ENCODE measurements at places on chromosomes 2 and 18.

DNA sequence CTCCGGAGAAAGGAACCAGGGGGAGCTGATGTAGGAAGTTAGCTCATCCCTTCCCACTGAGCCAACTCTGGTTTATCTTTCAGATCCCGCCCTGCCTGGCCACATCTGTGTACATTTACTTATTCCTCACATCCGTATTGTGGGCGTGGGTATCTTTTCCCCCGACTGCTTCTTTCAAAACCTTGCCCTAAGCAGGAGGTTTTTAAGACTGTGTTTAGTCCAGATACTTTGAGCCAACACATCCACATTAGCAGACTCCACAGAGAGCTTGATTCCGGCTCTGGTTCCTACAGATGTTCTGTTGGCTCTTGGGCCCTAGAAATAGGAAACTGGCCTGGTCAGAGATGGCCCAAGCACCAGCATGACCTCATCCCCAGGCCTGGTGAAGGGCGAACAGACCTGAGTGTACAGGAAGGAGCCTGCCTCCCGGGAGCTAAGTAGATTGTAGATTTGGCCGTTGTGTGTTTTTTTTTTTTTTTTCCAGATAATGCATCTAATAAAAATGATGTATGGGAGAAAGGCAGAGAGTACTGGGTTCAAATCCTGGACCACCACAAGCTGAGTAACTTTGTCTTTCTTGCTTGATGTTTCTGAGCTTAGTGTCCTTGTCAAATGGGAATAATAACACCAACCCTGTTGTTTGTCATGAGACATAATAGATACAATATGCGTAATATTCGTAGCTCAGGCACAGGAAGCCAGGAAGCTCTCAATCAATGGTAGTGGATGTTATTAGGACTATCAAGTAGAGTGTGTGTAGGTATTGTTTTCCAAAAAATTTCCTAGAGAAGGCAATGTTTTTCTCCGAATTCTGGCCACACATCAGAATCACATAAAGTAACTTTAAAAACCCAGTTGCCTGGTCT is 92.3 kb downstream of the PRKCE start:
- no peak for DNase-seq

DNA sequence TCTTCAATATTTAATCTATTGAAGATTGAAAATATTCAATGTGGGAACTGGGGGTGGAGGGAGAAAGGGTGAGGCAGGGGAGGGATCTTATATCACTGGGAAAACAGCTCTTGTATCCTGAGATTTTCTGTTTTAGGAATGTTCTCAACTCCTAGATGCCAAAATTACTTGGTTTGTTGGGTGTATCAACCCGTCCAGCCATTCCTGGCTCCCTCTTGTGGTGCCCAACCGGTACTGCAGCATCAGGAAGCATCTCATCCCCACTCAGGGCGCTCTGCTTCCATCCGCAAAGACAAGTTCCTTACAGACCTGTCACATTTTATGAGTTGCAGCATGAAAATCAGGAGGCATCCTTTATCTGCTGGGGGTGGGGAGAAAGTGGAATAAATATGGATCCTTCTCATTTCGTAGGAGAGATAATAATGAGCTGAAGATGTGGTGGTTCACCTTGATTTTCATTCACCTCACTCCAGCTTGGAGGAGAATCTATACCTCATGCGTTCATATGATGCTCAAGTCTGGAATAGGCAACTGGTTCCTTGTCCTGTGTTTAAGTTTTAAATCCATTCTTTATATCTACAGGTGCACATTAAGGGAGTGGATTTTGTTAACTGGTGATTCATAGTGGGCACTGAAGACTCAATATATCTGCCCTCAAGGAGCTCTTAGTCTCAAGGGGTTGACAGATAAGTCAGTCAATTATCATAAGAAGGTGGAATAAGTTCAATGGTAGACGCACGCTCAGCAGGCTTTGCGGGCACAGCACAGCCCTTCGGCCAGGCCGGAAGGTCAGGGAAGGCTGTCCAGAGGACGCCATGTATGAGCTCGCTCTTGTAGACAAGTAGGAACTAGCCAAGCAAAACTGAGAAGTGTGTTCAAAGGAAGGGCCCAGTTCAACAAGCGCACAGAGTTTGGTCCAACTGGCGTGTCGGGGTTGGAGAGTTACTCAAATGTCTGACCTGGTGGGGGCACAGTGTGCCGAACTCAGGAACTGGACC is 127.3 kb downstream of the RNF144A start:
- peak; percentile 75 for DNase-seq

DNA sequence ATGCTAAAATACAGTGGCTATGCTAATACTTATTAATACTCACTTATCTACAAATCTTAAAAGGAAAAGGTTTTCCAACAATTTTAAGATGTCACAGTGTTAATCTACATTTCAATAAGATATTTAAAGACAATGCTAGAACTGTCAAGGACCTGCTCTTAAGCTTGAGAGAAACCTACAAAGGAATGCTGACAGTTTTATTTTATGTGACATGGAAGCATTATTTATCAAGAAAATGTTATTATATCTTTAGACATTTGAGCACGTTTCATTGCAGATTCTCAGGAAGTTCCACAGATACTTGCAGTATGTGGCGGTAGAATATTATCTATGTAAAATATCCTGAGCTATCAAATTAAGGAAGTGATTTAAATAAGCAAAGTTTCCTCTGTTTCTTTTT is 1255.7 kb upstream of the ZEB2 start:
- no peak for DNase-seq

- no peak for DNase-seq
Observed at GRCh38 chr2:50448556-50448955, 583.4 kb downstream of the NRXN1 start.

DNA sequence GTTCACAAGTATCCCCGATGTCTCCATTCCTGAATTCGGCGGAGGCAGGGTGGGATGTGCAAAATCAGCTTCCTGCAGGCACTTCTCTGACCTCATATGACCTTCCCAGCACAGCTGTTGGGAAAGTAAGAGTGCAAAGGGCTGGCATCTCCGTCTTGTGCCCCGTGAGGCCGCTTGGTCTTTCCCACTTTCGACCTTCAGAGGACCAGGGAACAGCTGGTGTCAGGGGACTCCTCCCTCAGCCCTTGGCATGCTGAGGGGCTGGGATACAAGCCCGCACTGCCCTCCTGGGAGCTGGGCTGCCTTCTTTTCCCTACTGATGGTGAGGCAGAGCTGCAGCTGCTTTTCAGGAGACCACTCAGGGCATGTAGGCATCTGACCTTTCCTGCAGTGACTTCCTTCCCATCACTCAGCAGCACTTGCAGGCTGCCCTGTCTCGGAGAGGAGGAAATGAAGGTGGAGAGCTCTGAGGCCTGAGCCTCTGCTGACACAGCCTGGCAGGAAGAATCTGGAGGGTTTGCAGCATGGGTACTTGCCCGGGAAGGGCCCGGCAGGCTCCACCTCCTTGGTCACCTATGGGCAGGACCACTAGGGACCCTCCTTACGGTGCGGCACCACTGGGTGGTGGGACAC is 277.2 kb upstream of the HS6ST1 start:
- no peak for DNase-seq

GRCh38 chr2:112529757-112530156 is 12.5 kb upstream of the POLR1B start:
- no peak for DNase-seq

GRCh38 chr2:33207151-33207740 is 260.5 kb downstream of the LTBP1 start:
- no peak for DNase-seq

- DNase-seq = no peak
Observed at GRCh38 chr2:144006139-144006538, 513.8 kb downstream of the ZEB2 start.

- no peak for DNase-seq
Observed at GRCh38 chr2:9430316-9431293, 7.2 kb downstream of the CPSF3 start.

GRCh38 chr2:210167227-210167626 is 4.0 kb downstream of the KANSL1L start:
- DNase-seq = no peak

- no peak for DNase-seq
Observed at GRCh38 chr2:233938676-233939370, 21.6 kb downstream of the TRPM8 start.

DNA sequence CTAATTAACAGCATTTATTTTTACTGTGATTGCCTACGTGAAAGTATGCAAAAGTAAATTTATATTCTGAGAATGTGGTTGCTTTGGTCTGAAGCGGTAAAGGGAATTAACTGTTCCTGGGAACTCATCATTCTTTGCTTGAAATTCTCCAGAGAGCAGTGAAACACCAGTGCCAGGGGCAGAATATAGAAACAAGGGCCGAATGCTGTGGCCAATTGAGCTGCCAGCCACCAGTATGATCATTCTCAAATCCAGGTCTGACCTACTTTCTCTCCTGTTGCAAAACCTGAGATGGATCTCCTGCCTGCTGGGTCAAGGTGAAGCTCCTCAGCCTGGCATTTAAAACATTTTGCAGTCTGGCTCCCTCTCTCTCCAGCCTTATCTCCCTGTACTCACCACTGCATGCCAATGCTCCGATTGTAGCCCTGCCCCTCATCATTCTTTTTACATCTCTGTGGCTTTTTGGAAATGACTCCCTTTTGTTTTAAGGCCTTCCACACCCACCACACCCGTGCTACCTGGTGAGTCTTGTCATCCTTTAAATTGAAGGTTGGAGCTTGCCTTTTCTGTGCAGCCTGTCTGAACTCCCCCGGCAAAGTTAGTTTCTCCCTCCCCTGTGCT is 94.5 kb upstream of the TMEM178A start:
- DNase-seq = no peak

GRCh38 chr2:127429844-127430425 is 11.7 kb downstream of the PROC start:
- no peak for DNase-seq

- no peak for DNase-seq
Observed at GRCh38 chr2:214471990-214472389, 61.1 kb downstream of the VWC2L start.

DNA sequence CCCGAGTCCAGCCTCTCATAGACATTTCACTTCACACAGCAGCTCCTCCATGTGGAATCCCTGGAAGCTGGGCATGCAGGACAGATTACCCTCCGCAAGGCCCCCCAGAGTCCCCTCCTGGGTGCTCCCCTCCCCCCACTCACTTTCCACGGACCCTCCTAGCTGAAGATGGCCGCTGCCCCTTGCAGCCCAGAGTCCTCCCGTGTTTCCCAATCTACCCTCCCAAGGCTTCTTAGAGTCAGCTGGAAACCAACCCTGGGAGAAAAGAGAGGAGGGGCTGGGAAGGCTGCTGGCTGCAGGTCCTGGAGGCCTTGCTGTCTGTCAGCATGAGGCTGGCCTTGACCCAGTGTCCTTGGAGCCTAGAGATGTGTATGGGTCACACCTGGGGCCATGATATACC is 49.0 kb upstream of the HAAO start:
- DNase-seq = no peak

DNA sequence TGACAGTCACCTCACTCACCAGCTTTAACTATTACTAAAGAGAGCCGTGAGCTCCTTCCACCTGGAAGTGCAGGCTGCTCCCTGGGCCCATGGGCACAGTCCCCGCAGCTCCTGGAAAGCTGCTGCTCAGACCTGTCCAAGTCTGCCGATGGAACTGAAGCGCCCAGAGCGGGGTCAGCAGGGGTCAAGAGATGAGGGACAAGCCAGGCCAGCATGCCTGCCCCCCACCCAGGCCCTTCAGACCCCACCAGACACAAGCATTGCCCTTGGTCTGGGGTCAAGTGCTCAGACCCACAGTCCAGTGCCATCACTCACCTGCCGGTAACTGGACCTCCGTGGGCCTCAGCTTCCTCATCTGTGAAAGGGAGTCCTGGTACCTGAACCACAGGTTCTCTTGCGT is 59.9 kb downstream of the BIN1 start:
- no peak for DNase-seq

- DNase-seq = no peak
Observed at GRCh38 chr2:174120346-174120745, 128.0 kb downstream of the OLA1 start.

GRCh38 chr2:138421315-138421970 is 80.1 kb upstream of the SPOPL start:
- no peak for DNase-seq

GRCh38 chr2:100195942-100196341 is 53.6 kb upstream of the AFF3 start:
- no peak for DNase-seq

DNA sequence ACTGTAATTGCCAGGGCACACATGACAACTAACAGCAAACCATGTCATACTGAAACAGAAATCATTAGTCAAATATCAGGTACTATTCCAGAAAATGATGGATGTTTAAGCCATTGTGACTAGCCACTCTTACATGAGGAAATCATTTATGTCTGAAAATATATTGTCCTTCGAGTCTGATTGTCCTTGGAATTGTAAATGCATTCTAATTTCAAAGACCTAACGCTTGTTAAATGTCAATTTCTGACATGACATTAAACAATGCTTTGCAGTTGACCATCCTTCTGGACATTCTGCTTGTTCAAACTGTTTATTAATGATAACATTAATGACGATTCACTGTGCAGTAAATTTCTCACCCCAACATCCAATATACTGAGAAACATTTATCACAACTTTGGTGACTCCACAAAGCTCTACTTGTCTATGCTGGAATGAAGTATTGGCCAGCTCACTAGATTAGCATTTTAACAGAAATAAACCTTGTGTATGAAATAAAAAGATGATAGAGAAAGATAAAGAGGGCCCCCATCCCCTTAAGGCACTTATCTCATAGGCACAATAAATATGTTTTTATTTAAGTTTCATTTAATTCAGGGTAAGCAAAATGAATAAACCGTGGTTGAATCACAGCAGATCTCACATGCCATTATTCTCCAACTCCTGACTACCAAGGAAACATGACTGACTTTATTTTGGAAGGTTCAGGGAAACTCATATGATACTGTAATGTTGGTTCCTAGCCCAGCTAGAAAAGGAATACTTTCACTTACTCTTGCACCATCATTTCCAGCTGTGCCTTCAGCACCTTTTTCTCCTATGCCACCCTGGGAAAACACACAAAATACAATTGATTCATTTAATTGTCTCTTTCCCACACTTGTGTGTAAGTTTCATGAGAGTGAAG is 82.3 kb downstream of the COL3A1 start:
- no peak for DNase-seq

- no peak for DNase-seq
Observed at GRCh38 chr18:59446012-59446411, 86.9 kb upstream of the LMAN1 start.

GRCh38 chr2:106137731-106138521 is 56.2 kb downstream of the UXS1 start:
- DNase-seq = peak; percentile 33

- DNase-seq = peak; percentile 30
Observed at GRCh38 chr18:26307161-26307773, 81.0 kb downstream of the TAF4B start.

DNA sequence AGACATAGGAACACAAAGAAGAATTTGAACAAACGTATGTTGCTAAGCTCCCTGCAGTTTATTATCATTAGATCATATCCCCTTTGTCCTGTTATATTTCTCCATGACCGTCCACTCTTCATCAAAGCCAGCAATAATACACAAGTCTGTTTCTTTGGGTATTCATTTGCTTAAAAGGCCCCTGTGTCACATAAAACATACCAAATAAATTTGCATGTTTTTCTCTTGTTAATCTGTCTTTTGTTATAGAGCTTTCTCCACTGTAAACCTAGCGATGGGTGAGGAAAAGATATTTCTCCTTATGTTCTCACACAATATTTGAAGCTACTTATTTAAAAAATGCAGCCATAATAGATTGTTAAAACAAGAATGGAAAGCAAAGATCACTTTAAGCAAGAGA is 42.9 kb upstream of the REL start:
- no peak for DNase-seq

Measured in CD4-positive, alpha-beta T cell treated with Interleukin-2 at 100 ng/mL for 4 hours (primary cell).